ENCODE measurements at places on chromosomes 2 and 18. TPM values are rescaled to one million over a fixed set of nuclear protein-coding genes. Genes with fewer than 3 reads are reported as not detected.

DNA sequence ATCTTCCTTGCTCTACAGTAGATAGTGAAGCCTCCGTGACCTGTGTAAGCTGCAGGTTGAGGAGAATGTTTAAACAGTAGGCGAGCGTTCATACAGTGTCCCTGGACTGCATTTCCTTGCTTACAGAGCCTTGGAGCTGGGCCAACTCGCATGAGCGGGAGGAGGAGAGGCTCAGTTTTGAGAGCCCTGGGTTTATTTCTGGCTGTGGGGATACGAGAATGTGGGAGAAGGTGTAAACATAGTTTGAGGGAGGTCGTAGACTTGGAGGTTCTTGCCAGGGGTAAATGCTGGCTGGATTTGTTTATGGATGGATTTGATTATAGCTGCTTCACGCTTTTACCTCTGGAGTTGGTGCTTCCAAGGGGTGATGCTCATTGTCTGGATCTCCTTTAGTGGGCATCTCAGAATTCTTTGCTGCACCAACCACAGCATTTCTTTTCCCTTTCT is 20.8 kb downstream of the CRIM1 start:
- no peak for DNase-seq

The TSHZ1 gene
- 5.7 TPM for total RNA-seq

- DNase-seq: no peak
These were observed 15.9 kb downstream of the RTP5 start for GRCh38 chr2:241885291-241885945.

DNA sequence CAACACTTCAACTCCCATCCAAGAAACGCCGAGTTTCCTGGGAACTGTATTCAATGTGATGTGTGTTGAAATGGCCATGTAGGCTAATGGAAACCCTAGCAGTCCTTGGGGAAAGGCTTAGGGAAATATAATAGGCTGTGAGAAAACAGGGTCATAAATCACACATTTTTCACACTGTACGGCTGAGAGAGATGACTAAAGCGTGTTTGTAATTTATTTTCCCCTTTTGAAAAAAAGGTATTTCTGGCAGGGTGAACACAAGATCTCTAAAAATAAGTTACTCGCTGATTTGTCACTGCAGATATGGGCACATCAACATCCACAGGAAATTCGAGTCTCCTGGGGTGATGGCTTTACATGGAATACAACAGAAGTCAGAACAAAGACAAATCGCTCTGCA is 109.6 kb upstream of the ST6GAL2 start:
- no peak for DNase-seq

The MC2R gene
- total RNA-seq: not detected

GRCh38 chr2:71778936-71779773 is 325.8 kb downstream of the DYSF start:
- DNase-seq: no peak

The FAP gene
- not detected for total RNA-seq

GRCh38 chr2:10075571-10076209 is 4.5 kb downstream of the CYS1 start:
- no peak for DNase-seq

The PLEK gene
- 0.22 TPM for total RNA-seq

DNA sequence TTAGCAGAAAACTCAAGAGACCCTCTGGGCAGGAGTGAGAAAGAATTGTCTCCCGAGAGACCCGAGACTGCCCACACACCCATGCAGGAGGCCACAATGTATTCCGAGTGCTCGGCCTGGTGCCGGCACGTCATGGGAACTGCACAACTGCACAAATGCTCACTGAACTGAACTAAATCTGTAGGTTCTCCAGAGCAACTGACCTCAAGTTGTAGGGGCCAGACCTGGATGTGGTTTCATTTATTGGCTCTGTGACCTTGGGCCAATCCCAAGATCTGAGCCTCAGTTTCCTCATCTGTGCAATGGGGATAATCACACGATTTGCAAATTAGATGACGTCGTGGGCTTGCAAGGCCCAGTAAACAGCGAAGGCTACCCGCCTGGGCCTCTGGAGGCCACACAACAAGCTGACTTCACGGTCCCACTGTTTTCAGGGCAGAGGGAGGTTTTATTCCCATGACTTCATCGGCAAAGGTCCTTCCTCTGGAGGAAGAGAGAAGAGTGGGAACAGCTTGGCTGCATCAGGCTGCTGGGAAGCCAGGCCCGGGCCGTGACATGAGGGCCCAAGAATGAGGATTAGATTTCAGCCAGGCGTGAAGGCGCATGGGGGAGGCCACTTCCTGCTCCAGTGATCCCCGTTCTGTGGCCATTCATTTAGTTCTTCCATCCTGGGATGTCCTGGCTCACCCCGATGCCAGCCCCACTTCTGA is 3.6 kb upstream of the ERFE start:
- no peak for DNase-seq

DNA sequence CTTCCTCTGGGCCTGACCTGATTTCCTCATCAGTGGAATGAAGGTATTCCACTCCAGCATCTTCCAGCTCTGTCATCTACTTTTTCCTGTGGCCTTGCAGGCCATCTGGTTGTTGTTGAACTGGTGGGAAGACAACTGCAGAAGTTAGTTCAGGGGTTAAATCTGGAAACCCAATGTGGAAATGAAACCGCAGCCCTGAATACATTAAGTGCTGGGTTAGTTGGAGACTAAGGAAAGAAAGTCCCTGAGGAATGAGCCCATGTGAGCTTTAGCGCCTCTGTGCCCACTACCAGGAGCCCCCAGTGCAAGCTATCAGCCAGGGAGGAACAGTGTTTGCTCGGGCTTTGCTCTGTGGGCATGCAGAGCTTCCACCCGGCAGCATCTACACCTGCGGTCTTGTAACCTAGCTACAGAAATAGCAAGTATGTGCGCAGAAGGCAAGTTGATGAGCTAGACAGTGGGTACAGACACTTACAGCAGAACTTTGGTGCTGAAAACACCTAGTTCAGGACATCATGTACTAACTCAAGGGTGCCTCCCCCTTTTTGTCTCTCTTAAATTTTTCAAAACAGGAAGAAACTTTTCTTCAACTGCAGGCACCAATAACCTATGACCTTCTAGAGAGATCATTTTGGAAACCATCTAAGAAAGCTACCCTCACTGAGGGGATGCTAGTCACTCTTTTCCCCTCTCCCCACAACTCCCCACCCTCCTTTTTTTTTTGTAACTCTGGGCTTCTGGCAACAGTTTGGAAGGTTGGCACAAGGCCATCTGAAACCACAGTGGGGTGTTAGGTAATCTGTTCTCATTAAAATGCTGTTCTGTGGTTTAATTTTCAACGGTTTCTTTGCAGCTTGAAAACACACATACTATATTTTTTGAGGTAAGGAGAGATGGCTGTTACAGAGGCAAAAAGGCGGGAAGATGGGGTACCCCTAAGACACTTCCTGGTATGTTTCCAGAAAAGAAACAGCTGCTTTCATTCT is 18.3 kb upstream of the CXCR4 start:
- DNase-seq: no peak

GRCh38 chr2:9045595-9045994 is 42.1 kb upstream of the MBOAT2 start:
- no peak for DNase-seq

DNA sequence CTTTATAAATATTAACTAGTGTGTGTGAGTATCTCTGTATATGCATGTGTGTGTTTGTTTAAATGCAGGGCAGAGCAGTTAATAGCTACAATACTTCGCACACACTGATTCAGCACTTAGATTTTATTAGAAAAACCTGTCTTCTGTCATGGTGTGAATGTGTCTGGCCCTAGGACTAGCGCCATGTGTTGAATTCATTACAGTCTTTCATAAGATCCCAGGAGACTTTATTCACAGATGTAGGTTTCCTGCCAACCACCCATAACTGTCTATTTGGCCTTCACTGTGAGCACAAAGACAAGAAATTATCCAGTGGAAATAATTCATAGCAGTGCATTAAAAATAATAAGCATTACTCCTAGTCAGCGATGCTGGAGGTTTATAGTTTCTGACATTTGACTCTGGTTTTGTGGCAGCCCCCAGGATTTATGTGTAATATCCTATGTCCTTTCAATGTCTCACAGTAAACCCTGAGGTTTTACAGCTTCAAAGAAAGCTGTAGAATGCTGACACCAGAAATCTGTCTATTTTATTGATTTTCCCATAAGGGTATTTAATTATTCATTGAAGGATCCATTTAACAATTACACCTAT is 93.9 kb downstream of the ZNF804A start:
- no peak for DNase-seq

GRCh38 chr2:72676341-72677025 is 149.3 kb downstream of the EXOC6B start:
- no peak for DNase-seq

GRCh38 chr2:191217580-191217979 is 27.6 kb upstream of the MYO1B start:
- no peak for DNase-seq

- no peak for DNase-seq
These were observed 379.6 kb downstream of the HRH4 start for GRCh38 chr18:24840051-24840450.

The ADGRF3 gene
- not detected for total RNA-seq

DNA sequence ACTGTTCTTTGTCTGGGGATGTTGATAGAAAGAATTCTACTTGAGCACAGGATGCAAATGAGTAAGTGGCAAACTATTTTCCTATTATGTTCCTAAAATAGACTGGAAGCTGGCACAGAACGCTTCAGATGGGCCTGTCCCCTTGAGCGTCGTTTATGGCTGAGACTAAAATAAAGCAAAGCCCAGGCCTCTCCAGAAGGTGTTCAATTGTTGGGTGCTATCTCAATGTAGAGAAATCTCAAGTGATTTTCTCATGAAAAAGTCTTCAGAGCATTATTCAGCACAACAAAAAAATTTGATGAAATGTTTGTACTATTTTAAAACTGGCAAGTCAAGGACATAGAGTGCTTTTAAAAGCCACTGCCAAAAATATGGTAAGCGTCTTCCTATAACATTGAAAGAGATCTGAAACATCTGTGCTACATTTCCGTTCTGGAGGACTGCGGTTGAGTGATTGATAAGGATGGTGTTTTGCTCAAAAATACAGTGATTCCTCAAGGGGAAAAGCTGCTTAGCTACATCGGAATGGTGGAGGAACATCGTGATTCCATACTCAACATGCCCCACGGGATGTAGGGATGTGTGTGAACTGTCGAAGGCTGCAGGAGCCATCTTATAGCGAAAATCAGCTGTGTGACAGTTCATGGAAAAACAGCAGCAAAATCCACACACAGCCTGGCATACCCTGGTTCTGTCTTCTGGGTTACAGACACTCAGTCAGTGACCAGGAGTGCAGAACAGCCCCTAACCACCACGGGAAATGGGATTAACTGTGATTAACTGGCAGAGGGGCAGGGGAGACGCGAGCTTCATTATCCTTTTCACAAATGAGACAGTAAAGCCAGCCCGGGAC is 10.4 kb upstream of the LRRFIP1 start:
- no peak for DNase-seq

GRCh38 chr2:174027956-174028355 is 62.8 kb upstream of the SP3 start:
- DNase-seq: no peak

DNA sequence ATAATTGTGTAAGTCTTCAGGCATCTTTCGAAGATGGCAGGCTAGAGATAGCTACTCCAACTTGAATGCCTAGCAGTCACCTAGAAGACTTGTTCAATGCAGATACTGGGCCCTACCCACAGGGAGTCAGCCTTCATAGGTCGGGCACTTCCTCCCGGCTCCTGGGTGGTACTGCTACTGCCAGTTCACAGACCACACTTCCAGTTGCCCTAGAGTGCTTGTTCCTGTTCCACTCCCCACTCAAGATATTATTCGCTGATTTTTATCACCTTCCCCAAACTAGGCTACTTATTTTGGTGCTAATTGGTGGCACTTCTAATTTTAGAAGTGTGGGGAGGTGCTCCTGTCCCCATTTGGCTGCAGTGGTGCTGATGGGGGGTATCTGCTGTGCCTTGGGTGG is 34.2 kb downstream of the INPP4A start:
- DNase-seq: no peak

GRCh38 chr2:88398180-88398579 is 54.3 kb downstream of the FOXI3 start:
- no peak for DNase-seq

DNA sequence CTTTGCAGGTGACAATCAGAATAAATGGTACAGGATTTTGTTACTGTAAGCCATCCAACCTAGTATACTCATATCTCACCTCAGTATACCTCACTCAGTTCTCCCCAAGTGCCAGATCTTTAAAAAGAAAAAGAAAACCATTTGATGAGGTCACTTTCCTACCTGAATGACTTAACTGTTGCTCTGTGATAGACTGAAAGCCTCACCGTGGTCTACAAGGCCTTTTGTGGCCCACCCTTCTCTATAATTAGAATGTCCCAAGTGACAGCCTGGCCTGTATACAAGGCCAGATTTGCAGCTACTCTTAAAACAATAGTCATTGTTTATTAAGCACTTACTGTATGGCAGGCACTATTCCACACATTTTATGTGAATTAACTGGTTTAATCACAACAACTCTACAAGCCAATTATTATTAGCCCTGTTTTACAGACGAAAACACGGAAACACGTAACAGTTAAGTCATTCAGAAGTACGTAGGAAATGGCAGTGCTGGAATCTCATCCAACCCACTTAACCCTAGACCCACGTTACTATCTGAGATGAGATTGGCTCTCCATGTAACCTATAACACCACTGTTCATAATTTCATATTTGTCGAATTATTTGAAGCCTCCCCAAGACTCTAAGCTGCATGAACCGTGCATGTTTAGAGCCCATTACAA is 28.3 kb downstream of the PKP4 start:
- no peak for DNase-seq

GRCh38 chr2:174218773-174219172 is 29.6 kb downstream of the OLA1 start:
- no peak for DNase-seq

DNA sequence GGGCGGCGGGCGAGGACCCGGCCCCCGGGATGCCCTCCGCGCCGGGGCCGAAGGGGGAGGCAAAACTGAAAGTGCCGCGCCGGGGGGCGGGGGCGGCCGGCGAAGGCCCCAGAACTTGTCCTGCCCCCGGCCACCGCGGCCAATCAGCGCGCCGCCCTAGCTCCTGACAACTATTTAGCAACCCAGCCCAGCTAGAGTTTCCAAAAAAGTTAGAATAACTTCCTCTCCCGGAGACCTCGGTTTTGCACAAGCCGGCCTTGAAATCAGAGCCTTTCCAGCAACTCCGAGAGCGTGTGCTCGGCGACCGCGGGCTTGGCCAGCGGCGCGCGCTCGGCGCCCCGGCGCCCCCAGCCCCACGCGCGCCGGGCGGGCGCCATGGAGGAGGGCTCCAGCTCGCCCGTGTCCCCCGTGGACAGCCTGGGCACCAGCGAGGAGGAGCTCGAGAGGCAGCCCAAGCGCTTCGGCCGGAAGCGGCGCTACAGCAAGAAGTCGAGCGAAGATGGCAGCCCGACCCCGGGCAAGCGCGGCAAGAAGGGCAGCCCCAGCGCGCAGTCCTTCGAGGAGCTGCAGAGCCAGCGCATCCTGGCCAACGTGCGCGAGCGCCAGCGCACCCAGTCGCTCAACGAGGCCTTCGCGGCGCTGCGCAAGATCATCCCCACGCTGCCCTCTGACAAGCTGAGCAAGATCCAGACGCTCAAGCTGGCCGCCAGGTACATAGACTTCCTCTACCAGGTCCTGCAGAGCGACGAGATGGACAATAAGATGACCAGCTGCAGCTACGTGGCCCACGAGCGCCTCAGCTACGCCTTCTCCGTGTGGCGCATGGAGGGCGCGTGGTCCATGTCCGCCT is at the start of gene TWIST2:
Gene TWIST2, plus strand, starts transcription at position 245 of the 850 bp plus-strand sequence. Its CDS starts 131 bp downstream, at position 376.
- DNase-seq: no peak

The GPR55 gene
- not detected for total RNA-seq

The CDH7 gene
- total RNA-seq: not detected
